ENCODE measurements at places on chromosomes 1 and 21.

- no peak for DNase-seq
These were observed 8.1 kb upstream of the SLAMF9 start for GRCh38 chr1:159962176-159962575.

GRCh38 chr21:36489103-36489775, 9.3 kb upstream of the CLDN14 start:
- no peak for DNase-seq

GRCh38 chr1:74333244-74333643, 98.1 kb downstream of the TNNI3K start:
- no peak for DNase-seq

GRCh38 chr1:17447501-17447992, 8.1 kb upstream of the RCC2 start:
- no peak for DNase-seq

DNA sequence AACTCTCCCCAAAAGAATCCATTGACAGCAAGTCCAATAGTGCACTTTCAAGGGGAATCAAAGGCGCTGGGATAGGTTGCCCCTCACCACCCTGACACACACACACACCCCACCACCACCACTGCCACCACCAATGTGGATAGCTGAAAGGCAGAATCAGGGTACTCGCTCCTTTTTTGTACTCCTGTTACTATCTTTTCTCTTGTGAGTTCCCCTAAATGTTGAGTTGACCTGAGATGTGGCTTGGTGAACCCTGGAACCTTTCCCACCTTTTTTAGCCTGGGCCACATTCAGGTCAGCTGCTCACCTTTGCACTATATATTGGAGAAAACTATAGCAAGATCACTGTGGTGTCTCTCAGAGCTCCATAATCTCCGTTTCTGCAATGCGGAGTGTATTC, 3.9 kb downstream of the S100A8 start:
- no peak for DNase-seq

- DNase-seq: no peak
These were observed 220.1 kb downstream of the SLC45A1 start for GRCh38 chr1:8537991-8538390.

DNA sequence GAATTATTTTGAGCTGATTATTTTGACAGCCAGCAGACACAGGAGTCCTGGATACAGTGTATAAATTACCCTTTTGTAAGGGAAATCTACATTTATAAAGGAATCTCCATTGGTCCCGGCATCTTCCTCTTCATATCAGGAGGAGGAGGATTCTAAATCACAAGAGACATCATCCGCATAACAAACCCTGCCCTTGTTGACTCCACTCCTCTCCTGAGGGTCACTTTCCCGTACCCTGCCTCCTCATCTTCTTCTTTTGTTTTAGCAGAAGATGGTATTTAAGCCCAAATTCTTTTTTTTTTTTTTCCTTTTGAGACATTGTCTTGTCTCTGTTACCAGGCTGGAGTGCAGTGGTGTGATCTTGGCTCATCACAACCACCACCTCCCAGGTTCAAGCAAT, 14.6 kb upstream of the PKNOX1 start:
- DNase-seq: no peak

DNA sequence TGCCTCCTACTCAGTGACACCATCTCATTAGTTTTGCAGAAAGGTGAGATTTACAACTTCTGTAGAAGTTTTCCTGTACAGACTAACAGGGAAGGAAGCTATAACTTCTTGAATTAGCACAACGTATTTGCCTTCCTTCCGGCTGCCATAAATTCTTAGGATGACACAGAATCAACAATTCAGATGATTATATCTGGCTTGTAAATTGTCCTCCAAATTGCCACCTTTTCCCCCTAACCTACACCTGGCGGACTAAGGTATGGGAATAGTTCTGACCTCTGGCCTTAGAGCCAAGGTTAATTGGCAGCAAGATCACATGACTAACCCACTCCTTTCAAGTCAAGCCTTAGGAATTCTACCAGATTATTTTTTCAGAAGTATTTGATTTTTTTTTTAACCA, 284.3 kb downstream of the LMO4 start:
- no peak for DNase-seq

- DNase-seq: peak; percentile 69
These were observed 1.8 kb upstream of the CYB5R1 start for GRCh38 chr1:202968895-202969295.

DNA sequence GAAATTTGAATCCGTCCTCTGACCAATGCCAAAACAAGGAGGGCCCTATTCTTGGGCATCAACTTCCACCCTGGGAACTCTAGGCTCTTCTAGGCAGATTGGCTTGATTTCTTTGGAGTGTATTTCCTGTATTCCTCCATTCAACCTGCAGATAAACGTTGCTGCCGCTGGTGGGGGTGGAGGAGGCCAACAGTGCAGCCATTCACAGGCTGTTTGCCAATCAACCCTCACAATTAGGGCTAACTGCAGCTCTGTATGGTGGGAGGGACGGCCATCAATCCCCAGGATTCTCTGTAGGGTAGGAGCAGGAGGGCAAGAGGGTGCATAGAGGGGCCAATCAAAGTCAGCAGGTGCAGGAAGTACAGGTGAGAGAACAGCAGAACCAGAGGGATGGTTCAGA, 273.1 kb upstream of the PROX1 start:
- DNase-seq: no peak

GRCh38 chr21:37202221-37203110, 64.7 kb downstream of the VPS26C start:
- no peak for DNase-seq

DNA sequence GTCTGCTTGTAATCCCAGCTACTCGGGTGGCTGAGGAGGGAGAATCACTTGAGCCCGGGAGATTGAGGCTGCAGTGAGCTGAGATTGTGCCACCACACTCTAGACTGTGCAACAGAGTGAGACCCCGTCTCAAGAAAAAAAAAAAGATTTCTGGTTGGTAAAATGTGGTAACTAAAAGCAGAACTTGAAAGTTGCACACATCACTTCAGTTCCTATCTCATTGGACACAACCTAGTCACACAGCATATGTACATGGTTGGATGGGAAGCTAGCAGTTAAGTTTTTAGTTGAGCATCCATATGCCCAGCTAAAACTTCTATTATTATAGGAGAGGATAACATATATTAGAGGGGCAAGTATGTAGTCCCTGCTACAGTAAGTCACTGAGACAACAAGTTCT, 22.1 kb downstream of the BCAS2 start:
- no peak for DNase-seq

DNA sequence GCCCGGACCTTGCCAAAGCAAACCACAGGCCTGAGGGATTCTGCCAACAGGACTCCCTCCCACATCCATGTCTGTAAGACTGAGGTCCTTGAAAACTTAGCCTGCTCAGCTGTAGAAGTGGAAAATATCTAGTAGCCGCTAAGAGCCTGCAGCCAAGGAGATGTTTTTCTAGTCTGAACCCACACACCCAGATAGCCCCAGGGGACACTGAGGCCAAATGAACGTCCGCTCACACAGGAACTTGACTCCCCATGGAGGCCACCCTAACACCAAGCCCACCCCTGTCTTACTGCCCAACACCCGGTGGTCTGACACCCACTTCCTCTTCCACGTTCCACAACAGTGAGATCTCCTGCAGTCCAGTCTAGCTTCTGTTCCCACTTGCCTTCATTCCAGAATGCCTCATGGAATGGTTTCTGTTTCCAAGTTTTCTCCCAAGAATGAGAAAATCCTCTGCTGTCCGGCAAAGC, 174.8 kb downstream of the PLPP3 start:
- DNase-seq: no peak

DNA sequence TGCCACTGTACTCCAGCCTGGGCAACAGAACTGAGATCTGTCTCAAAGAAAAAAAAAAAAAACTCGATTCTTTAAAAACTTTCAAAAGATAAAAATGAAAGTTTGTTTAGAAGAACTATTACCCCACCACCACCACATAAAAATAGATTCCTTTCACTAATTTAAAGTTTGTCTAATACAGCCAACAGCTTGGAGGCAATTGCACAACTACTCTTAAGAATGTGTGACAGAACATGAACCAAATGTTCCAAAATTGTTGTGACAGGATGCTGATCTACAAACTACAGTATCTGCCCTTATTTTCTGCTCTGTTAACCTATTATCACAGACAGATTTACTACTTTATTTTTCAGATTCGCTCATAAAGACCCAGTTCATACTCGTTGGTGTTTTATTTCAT, 5.5 kb upstream of the TGFBR3 start:
- DNase-seq: peak; percentile 59

- DNase-seq: no peak
These were observed 41.8 kb upstream of the ACTRT2 start for GRCh38 chr1:2979191-2980072.

DNA sequence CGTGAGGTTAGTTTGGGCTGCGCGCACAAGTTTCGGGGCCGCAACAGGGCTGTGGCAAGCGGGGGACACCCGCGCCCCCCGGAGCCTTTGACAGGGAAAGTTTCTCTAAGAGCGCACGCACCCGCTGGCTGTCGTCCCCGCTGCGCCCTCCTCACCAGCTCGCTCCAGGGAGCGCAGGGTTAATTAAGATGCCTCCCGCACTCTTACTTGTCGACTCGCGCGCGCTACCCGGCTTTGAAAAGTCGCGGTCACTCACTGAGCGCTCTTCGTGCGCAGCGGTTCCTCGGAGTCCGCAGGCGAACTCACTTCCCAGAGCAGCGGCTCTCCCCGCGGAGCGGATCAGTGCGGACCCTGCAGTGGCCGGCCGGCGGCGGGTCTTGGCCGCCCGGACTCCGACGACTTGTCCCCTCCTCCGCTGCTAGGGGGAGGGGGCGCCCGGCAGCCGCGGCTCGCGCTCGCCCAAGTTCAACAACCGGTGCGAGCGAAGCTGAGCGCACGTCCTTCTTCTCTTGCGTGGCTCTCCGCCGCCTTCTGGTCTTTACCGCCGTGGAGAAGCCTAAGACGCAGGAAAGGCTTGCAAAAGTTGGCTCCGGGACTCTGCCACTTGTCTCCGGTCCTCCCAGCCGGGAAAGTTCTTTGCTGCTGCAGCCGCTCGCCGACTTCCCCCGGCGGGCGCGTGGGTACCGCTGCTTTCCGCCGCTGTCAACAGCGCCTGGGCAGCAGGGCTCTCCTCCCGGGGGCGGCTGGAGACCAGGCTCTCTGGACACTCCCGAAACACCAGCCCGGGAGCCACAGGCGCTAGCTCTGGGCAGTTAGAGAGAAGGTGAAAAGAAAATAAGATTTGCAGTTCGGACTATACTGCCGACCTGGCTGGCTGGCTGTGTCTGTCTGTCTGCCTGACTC, 506 bp downstream of the JUN start:
- peak; percentile 40 for DNase-seq

DNA sequence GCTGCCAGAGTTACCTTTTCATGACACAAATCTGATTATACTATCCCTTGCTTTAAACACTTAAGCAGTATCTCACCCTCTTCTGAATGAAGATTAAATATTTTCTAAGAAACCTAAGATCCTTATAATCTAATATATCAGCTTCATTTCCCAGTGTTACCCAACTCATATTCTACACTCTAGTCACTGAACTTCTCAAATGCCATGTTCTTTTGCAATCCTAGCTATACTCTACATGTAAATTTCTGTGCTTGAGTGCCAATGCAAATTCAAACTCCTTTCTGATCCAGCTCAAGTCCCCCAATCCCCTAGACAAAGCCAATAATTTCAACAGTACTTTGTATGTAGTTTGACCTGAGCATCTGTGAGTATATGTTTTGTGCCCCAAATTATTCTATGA, 293.9 kb downstream of the SDCCAG8 start:
- DNase-seq: no peak

DNA sequence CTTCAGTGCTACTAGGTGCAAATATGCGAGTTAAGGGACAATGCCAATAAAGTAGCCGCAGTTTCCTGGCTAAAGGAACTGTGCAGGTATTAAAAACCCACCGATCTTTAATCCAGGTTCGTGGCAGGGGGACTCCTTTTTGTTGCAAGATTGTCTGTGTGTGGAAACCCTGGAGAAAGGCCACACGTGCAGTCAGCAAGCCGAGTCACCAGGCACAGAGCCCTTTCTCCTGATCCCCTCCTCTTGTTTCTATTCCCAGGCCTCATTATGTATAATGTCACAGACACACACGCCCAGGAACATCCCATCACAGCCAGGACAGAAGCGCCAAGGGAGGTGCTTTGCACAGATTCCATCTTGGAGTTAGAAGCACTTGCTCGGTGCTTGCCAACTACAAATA, 528.9 kb downstream of the KIF26B start:
- DNase-seq: no peak

DNA sequence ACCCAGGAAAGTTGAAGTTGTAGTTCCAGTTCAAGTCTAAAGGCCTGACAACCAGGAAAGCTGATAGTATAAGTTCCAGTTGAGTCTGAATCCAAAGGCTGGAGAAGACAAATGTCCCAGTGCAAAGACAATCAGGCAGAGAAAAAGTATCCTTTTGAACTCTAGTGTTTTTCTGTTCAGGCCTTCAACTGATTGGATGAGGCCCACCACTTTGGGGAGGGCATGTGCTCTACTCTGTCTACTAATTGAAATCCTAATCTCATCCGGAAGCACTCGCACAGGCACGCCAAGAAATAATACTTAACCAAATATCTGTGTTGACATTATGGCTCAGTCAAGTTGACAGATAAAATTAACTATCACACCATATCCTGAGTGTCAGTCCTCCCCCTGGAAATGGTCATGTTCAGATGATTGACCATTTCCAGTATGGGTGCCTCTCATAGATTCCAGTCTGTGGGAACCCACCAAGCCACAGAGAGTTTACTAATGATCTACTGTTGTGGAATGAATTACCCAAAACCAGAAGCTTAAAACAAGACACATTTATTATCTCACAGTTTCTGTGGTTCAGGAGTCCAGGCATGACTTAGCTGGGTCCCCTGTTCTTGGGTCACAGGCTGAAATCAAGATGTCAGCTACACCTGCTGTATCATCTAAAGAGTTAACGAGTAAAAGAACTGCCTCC, 296.3 kb upstream of the ZP4 start:
- no peak for DNase-seq

GRCh38 chr1:51705035-51705434, 88.1 kb downstream of the OSBPL9 start:
- no peak for DNase-seq

- DNase-seq: no peak
These were observed 10.2 kb downstream of the LY9 start for GRCh38 chr1:160806109-160806665.

DNA sequence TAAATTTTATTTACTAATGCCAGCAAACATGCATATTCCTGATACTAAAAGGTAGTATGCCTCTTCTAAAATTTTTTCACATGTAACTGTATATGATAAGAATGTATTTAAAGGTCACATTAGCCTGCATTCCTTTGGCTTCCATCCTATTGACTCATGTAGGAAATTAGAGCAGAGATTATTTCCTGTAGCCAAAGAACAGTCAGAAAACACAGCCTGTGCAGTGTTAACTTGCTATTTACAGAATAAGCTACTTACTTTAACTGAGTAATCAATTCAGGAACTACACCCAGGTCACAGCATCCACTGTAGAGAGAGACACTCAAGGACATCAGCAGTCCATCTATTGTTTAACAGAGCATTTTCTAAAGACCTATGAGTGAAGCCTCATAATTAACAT, 154.5 kb upstream of the ADGRL4 start:
- peak; percentile 79 for DNase-seq

GRCh38 chr1:15139654-15140350, 13.7 kb upstream of the TMEM51 start:
- DNase-seq: peak; percentile 20

All from EL (cell line).